ENCODE measurements at places on chromosomes 4 and X.

DNA sequence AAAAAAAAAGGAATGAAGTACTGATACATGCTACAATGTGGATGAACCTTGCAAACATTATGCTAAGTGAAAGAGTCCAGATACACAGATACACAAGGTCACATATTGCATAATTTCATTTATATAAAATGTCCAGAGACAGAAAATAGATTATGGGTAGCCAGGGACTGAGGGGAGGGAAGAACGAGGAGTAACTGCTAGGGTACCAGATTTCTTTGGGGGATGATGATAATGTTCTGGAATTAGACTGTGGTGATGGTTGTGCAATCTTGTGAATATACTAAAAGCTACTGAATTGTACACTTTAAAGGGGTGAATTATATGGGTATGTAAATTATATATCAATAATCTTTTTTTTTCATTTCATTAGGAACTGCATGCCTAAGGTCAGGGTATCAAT is 20.8 kb upstream of the AP1AR start:
- DNase-seq, result no peak

- no peak for DNase-seq
Measured at GRCh38 chr4:98444371-98444770, 183.2 kb downstream of the RAP1GDS1 start.

- no peak for DNase-seq
Measured at GRCh38 chr4:113945906-113946305, 33.5 kb downstream of the ARSJ start.

DNA sequence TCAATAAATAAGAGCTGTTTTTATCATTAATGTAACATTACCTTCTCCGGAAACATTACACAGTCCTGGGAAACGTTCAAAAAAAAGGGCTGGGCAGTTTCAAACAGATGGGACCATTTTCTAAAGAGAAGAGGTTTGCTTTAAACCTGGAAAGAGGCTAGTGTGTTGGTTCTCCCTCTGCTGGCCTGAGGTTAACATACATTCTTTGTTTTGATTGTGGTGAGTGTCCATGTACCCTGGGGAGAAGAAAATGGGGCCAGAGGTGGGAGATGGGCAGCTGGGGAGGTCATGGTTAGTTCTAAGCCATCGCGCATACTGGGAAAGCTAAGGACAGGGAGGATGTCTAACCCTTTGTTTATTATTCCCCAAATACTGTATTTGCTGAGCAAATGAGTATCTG is 194.7 kb downstream of the CPEB2 start:
- DNase-seq, result no peak

DNA sequence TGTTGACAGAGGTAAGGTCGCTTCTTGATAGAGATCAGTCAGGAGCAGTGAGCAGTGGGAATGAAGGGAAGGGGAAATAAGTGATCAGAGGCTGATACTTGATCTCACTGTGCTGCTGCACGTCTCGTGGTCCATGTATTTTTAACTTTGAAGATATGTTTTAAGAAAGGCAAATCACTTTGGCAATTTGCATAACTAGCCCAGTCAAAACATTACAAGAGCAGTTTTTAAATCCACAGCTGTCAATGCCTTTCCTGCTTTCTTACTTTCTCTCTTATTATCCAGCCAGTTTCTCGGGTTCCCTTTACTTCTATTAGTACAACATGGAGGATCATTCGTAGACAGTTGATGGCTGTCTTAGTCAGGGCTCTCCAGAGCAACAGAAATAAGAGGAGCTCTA is 472.8 kb downstream of the TMA16 start:
- DNase-seq, result no peak

GRCh38 chr4:3307060-3307459 is 14.2 kb downstream of the RGS12 start:
- no peak for DNase-seq

DNA sequence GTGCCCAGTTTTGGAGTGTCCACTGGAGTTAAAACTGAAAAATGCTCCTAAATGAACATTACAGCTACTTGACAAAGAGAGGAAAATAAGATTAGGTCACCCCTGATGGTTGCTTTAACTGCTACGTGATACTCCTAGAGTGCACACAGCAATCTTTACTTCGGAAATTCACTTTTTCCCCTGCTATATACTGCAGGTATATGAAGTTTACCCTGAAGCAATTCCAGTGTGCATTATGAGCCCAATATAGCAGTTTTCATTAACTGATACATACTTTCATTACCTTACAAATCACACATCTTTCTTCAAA is 773 bp upstream of the ZNF827 start:
- DNase-seq, result no peak

DNA sequence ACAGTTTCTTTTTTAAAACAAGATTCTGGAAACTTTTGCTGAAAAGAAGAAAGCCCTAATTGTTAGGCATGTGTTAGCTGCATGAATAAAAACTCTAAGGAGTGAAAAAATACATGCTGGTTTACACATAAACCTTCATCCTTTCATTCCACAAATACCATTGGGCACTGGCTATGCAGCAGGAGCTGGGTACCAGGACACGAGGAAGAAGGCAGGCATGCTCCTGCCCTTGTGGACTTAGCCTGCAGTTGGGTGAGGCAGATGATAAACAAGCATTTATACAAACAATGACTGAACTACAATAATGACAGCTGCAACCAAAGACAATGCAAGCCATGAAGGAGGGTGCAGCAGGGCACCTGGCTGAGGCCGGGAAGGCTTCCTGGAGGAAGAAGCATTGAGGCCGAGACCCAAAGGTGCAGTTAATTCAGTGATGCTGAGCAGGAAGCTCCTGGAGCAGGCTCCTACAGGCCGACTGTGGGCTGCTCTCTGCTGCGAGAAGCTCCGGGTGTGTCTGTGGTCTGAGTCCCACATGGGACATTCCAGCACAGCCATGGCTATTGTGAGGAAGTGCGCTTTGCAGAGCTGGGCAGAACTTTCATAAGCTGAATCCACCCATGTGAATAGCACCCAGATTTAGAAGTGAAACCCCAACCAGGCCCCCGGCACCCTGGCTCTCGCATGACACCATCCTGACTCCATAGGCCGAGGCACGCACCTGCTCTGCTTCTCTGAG is 44.0 kb upstream of the MXD4 start:
- DNase-seq, result no peak

GRCh38 chrX:99078301-99078700 is 1331.8 kb downstream of the PCDH19 start:
- no peak for DNase-seq

DNA sequence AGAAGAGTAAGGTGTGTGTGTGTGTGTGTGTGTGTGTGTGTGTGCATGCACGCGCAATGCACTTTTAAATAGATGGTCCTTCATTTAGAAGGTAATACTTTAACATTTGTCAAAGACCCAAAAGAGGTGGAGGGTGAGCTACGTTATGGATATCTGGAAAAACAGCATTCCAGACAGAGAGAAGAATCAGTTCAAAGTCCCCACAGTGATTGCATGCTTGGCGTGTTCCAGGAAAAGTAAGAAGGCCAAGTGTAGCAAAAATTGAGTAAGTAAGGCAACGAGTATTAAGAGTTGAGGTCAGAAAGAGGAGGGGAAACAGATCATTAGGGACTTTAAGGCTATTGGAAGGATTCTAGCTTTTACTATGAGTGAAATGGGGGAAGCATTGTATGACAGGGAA is 21.9 kb upstream of the GABRE start:
- no peak for DNase-seq

DNA sequence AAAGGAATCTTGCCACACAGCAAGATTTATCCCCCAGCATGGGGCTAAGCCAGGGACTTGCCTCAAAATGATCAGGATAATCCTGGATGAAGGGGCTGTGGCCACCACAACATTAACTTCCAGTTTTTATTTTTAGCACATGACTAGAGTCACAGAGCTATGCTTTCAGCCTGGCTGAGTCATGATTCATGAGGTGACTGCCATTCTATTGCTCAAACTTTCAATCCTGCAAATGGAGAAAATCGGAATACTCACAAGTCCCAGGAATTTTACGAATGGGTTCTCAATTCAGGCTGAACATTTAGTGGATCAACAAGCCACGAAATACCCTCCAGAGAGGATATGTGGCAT is 70.7 kb upstream of the HPGD start:
- no peak for DNase-seq

DNA sequence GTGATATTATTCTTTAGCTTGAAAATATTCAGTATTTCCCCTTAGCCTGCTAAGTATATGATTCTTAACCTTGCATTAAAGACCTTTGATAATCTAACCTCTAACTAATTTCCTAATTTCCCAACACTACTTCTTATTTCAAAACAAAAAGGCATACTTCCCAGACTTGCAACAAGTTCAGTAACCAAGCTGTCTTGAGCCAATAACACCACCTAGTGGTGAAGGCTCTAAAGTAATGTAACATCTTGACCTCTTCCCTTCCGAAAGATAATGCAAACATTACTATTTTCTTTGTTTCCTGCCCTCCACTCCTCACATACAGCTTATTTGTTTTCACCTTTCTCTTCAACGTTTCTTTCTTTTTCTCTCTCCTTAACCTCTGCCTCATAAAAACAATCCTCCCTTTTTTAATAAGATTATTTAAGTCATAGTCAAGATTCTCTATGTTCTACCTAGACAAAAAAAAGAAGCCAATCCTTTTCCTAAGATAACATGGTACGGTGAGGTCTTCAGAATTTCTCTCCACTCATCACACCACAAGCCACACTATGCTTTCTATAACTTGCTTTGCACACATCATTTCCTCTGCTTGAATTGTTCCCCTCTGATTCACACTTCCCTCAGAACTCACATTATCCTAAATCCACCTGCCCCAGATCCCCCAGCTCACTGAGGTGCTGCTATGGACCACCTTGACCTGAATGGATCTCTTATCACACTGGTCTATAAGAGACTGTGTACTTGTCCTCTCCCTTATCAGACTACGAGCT is 3.5 kb downstream of the FAT1 start:
- no peak for DNase-seq

DNA sequence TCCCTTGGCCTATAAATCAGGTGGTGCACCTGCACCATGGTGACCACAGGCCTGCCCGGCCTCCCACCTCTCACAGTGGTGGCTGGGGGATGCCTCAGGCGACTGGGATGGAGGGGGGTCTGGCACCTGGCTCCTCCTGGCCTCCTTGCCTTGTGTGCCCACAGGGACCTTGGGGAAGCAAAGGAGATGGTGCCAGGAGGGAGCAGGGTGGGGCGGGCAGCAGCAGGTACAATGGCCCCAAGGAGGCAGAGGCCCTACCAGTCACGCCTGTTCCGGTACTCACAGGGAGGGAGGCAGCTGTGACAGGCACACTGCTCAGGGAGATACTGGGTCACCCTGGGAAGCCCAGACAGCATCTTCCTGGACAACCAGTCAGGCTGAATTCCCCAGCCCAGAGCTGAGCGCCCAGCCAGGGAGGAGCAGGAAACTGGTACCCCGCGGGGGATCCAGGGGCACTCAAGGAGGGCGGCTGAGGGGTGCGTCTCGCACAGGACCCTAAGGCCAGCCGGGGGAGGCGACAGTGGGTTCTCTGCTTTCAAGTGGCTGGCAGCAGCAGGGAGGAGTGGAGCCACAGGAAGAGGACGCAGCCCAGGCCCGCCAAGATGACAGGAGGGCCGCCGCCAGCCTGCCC is 1.2 kb upstream of the TREX2 start:
- no peak for DNase-seq

GRCh38 chrX:254630-255215 is 26.5 kb upstream of the PLCXD1 start:
- DNase-seq, result no peak

- no peak for DNase-seq
Measured at GRCh38 chrX:1493877-1494510, 41.3 kb upstream of the ASMTL start.

GRCh38 chrX:43865791-43866190 is 16.5 kb downstream of the MAOB start:
- DNase-seq, result no peak

- DNase-seq, result no peak
Measured at GRCh38 chr4:76747563-76747962, 150.4 kb downstream of the SOWAHB start.

DNA sequence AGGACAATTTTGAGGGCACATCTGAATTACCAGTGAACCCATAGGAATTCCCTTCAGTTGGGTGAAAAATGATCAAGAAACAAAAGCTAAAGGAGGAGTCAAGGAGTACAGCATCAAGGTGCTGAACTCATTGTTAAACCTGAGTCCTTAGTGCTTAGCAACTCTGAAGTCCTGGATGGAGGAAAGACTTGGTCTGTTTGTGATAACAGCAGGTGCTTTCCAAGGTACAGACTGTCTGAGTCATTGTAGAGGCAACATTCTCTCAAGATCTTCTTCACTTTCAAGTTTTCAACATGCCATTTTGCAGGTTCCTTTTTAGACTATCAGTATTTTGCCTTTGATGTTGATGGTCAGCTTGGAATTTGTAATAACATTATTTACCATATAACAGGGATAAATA is 293.9 kb downstream of the AFF2 start:
- DNase-seq, result no peak

GRCh38 chr4:152687974-152688599 is 8.3 kb upstream of the TMEM154 start:
- DNase-seq, result no peak

DNA sequence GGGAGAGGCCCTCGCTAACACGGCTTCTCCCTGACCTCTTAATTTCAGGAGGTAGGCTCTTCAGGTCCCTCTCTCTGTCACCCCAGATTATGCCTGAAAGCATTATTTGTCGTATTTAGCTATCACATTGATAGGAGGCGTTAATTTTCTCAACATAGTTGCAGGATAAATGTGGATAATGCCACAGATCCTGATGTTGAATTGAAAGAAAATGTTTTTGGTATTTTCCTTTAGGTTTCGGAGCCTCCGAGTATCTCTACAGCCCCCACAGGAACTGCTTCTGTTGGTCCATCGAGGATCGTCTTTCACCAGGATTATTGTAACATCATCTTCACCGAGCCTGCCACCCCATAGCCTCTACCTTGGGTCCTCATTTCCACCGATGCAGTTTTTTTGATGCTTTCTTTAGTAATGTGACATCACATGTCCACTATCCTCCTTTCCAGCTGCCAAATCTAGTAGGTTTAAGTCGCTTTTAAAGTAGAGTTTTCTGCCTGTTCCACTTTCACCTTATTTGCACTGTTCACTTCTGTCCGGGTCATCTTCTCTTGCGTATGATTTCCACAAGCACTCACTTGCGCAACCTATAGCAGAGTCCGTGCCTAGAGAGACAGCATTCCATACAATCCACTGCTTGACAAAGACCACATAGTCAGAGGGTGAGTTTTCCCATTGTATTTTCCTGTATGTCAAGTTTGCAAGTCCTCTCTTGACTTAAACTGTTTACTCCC is 665 bp downstream of the TIGD2 start:
- DNase-seq, result no peak

GRCh38 chrX:136646602-136647239 is 1.2 kb upstream of the CD40LG start:
- no peak for DNase-seq

DNA sequence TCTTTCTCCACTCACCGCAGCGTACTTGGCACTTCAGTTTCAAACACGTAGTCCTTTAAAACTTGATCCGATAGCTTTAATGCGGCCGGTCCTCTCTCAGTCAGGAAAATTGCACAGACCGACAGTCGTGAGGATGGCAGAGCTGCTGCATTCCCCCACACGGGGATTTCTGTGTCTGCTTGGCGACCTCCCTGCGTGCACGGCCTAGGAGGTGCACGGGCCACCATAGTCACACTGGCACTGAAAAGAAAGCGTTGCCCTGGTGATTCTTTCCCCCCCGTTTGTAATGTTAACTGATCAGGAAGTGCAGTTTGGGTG is 10.3 kb downstream of the AKAP17A start:
- no peak for DNase-seq

- no peak for DNase-seq
Measured at GRCh38 chr4:154616287-154616686, 3.8 kb upstream of the FGG start.
